ENCODE measurements at places on chromosomes 1 and 21.

- no peak for DNase-seq
These were observed 5.6 kb upstream of the SAMSN1 start for GRCh38 chr21:14551741-14552140.

DNA sequence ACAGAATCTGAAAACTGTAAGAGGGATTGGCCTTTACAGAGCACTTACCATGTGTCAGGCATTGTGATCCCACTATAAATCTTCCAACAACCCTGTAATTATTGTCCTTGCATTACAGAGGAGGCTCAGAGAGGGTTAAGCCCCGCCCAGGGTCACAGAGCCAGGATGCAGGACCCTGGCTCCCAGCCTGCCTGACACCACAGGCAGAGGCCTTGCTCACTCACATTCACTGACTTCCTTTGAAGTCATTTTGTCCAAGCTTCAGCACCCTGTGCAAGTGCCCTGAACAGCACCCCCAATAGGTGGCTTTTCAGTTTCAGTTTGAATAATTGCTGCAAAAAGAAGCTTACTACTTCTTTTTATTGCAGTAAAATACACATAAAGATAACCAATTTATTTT, 256.8 kb upstream of the NFIA start:
- DNase-seq, result no peak

DNA sequence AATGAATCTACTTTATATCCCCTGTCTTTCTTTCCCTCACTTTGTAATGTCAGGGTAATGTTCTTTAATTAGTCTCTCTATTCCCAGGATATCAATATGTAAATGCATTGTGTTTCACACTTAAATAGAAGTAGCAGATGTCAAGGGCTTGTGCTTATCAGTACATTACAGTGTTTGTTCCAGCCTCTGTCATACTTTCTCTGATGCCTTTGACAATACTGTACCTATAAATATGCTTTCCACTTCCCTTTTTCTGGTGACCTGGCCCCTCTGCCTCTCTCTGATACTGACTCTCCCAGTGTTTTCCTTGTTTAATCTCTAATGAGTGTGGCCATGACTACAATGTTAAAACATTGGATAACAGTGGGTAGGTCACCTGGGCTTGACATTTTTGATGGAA, 862.0 kb upstream of the NEGR1 start:
- DNase-seq, result no peak

GRCh38 chr1:153888533-153888932, 34.2 kb downstream of the GATAD2B start:
- no peak for DNase-seq

DNA sequence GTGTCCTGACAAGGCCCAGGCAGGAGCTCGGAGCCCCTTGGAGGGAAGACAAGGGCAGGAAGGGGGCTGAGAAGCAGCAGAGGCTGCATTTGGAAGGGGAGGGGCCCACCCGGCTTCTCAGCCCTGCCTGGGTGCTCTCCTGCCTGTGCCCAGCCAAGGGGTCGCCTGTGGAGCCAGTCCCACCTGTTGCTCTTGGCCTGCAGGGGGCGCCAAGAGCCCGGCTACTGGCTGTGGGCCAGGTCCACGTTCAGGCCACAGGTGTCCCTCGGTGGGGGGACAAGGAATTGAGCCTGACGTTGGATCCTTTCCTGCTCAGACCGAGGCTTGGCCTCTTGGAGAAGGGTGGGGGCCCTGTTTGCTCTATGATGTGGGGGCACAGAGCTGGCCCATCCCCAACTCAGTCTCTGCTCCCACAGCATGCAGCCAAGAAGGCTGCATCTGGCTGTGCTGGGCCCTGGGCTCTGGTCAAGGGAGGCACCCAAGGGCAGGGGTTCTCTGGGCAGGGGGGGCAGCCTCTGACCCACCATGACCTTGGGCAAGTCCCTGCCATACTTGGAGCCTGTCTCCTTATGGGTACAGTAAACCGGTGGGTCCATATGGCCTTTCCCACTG, 10.9 kb downstream of the WNT4 start:
- peak; percentile 88 for DNase-seq

GRCh38 chr1:19321071-19321470, 8.9 kb downstream of the SLC66A1 start:
- no peak for DNase-seq

GRCh38 chr1:87719658-87720057, 391.0 kb downstream of the LMO4 start:
- no peak for DNase-seq

Data from D341Med (cell line).